ENCODE measurements at places on chromosomes 7 and 10.

GRCh38 chr7:158157460-158157859 lies 430.2 kb downstream of the PTPRN2 start:
- DNase-seq, result no peak

DNA sequence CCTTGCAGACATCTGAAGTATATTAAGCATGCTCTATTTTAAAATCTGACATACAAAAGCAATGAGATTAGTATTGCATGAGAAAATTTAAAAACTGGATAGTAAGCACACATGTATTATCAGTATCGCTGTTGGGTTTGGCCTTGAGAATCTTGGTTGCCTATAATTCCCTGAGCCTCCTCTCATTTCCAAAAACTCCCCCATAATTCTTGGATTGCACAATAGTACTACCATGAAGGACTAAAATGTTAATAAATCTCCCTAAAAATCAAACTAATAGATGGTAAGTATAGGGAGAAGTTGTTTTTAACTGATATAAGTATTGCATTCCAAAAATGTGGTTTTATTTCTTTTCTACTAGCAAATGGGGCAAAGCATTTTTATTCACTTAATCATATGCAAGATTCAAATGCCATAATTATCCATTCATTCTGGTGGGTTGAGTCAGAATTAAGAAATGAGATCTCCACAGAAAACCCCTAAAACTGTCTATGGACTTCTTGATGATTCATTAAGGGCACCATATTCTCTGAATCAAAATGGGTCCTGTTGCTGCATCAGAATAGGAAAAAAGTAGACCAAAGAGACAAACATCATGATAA lies 10.3 kb upstream of the VIM start:
- DNase-seq, result no peak

GRCh38 chr10:123327896-123328295 lies 173.7 kb downstream of the BUB3 start:
- DNase-seq, result no peak

DNA sequence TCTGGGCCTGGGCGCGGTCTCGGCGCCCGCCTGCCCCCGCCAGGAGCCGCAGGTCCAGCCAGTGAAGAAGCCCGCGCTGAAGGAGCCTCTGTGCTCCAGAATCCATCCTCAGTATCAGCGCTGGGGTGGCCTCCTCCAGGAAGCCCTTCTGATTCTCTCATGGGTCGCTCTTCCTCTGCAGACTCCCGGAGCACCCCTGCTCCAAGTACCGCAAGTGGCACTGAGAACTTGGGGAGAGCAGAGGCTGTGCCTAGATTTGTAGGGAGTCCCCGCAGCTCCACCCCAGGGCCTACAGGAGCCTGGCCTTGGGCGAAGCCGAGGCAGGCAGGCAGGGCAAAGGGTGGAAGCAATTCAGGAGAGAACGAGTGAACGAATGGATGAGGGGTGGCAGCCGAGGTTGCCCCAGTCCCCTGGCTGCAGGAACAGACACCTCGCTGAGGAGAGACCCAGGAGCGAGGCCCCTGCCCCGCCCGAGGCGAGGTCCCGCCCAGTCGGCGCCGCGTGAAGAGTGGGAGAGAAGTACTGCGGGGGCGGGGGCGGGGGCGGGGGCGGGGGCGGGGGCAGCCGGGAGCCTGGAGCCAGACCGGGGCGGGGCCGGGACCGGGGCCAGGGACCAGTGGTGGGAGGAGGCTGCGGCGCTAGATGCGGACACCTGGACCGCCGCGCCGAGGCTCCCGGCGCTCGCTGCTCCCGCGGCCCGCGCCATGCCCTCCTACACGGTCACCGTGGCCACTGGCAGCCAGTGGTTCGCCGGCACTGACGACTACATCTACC lies at the start of gene ALOX5:
Gene ALOX5, plus strand, starts transcription at position 641 of the 774 bp plus-strand sequence. Its CDS starts 64 bp downstream, at position 705.
- peak; percentile 51 for DNase-seq

DNA sequence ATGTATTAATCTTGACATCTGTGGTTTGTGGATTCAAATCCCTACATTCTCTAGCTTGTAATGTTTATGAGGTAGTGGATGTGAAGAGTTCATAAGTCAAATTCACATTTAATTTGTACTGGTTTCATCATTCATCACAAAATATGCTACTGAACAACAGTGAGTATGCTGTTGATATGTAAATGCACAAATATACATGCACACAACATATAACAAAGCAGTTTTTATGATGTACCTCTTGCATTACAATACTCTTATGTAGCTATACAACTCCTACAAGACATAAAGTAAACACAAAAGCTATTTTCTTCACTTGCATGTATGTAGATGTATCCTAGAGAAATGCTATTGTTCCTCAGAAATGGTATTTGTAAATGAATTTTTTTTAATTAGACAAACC lies 111.0 kb upstream of the ANTXRL start:
- no peak for DNase-seq

DNA sequence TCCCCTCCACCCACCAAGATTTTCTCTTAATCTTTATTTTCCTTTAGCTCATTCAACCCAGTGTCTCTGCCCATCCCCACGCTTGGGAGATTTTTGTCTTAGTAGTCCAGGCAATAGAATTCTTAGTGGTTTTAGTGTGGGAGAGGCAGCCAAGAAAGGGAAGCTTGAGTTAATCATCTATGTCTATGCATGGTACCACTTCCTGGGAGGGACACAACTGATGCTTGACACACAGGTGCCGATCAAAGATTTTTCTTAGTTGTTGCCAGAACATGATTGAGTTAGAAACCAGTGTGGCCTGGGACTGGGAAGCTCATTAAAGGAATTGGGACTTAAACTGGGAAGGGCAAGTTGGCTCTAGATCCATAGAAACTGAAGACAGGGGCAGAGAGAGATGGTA lies 3.1 kb downstream of the STRA8 start:
- no peak for DNase-seq

- no peak for DNase-seq
Observed at GRCh38 chr10:132888898-132889490, 53.4 kb downstream of the CFAP46 start.

- no peak for DNase-seq
Observed at GRCh38 chr7:6392712-6393666, 54.8 kb downstream of the DAGLB start.

GRCh38 chr10:99523251-99523773 lies 9.4 kb upstream of the NKX2-3 start:
- no peak for DNase-seq

DNA sequence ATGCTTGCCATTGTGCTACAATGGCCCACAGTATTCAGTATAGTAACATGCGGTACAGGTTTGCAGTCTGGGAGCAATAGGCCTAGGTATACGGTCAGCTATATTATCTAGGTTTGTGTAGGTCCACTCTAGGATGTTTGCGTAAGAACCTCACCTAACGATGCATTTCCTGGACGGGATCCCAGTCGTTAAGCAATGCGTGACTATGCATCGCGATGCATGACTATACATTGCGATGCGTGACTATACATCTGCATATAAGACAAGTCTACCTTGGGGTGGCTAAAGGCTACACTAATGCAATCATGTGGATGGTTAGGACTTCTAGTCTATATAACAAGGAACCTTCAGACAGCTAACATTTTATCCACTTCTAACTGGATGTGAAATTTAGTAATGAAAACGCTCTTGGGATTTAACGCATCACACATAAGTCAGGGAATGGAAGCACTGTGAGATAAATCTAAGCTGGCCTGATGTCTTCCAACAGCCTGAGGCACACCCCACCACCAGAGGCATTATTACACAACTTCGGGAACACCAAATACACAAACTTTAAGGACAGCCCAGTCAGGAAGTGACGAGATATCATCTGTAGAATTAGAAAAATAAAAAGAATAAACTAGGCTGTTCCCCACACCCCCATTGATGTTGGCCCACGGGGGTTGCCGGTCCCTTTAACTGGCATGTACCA lies 9.2 kb downstream of the GNA12 start:
- DNase-seq, result no peak

DNA sequence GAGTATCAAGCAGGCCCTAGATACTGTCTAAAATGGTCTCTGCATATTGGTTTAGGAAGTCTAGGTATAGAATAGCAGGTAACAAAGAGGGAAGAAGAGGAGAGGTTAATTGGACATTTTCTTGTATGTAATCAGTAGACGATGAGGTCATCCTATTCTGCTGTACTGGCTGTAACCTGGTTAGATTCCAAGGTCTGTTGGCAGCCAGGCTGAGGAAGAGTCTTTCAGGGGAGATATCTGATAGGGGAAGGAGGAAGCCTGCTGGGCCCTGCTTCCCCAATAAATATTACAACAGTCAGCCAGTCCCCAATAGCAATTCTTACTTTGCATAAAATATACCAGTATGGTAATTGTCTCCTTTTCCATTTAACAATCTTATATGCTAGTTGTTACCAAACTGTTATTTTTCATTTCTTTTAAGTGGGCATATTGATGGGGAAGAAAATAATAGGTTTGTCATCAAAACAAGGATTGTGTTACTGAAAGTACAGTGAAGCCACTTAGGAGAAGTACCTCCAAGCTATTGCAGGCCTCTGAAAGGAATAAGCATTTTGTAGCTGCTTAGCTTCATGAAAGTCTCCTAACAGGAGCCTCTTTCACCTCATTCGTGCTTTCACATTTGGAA lies 186.4 kb downstream of the LRRC4 start:
- no peak for DNase-seq

DNA sequence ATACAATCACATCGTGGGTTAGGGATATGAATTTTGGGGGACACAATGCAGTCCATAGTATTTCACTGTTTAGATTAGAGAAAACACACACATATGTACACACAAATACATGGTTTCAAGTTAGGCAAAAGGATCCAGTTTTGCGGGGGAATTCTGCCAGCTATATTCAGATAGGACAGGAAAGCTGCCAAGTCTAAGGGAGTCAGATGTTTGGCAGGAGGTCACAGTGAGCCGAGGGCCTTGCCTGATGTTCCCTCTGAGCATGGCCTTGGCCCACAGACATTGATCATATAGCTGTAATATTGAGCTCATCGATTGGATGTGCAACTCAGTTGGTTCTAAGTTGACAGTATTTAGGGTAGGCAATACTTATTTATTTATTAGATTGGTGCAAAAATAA lies 122.8 kb downstream of the ADRA2A start:
- no peak for DNase-seq

- DNase-seq, result no peak
Observed at GRCh38 chr7:138308136-138308535, 151.9 kb upstream of the TRIM24 start.

DNA sequence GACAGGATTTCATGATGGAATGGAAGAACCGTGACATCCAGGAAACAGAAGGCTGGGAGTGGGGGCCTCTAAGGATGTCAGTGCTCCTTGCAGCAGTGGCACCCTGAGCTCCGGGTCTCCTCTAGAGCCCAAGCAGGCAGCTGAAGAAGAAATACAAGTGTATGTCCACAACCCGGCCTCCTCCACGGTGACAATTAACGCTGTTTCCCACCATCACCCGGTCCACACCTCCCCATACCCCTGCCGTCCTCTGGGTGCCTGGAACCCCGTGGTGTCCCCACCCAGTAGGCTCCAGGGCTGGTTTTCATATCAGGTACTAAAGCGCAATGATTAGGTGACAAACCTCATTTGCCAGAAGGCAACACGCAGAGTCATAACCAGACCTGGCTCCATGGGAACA lies 30.3 kb downstream of the GRID1 start:
- no peak for DNase-seq

- no peak for DNase-seq
Observed at GRCh38 chr10:6092731-6093130, 3.9 kb downstream of the RBM17 start.

- peak; percentile 81 for DNase-seq
Observed at GRCh38 chr10:71964743-71965515, 734 bp downstream of the CHST3 start.

DNA sequence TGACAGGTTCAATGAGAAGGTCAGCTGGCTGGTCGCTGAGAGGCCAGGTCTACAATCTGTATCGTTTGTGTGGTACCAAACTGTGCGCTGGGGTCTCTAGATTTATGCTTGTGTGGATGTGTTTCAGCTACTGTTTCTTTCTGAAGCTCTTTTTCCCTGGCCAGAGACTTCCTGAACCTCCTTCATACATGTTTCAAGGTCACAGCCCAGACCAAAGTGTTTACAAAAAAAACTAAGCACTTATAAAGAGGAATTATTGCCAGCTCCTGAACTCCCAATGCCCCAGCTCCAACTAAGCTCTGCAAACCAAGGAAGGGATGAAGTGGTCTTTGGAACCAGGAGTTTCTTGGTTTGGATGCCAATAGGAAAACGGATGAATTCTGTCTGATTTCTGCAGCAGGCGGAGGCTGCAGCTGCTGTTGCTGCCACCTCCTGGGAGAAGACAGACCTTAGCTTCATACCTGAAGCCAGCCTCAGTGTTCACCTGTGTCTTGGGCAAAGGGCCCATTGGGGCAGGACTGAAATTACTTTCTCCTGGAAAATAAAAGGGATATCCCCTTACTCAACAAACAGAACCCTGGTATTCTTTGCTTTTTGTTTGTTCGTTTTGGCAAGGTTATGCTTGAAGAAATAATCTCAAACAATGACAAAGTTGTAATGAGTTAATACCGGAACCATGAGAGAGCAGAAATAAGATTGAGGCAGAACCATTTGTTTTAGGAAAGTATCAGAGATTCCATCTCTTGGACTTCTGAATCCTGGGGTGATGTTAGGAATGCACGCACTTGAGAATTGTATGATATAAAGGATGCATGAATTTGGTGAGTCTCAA lies 24.6 kb upstream of the MKLN1 start:
- DNase-seq, result no peak

DNA sequence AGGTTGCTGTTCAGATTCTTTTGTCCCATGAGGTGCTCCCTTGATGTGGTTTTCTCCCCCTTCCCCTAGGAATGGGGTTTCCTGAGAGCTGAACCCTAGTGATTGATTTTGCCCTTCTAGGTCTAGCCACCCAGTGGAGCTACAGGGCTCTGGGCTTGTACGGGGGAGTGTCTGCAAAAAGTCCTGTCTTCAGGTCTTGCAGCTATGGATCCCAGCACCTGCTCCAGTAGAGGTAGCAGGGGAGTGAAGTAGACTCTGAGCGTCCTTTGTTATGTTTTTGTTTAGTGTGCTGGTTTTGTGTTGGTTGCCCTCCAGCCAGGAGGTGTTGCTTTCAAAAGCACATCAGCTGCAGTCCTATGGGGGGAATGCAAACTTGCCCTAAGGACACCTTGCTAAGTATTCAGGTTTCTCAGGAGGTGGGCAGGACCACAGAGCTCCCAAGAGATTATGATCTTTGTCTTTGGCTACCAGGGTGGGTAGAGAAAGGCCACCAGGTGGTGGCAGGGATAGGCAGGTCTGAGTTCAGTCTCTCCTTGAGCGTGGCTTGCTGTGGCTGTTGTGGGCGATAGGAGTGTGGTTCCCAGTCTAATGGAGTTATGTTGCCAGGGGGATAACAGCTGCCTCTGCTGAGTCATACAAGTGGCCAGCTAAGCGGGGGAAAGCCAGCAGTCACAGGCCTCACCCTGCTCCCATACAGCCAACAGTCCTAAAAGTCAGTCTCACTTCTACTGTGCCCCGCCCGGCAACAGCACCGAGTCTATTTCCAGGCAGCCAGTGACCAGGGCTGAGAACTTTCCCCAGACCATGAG lies 92.4 kb upstream of the JCAD start:
- no peak for DNase-seq

- DNase-seq, result no peak
Observed at GRCh38 chr10:11116361-11116760, 98.7 kb downstream of the CELF2 start.

- no peak for DNase-seq
Observed at GRCh38 chr7:155244675-155245074, 53.0 kb upstream of the INSIG1 start.
